Activated T-helper 1 cell treated with anti-CD3 and anti-CD28 coated beads, Interleukin-12 subunit alpha, Interleukin-12 subunit beta, Interleukin-2, Interleukin-4 antibody, amounts not matched to agents 30 ng/mL and 10 ng/mL and 1 ng/mL, durations not matched to agents 14 hours and 24 hours and 36 hours (primary cell): ENCODE measurements at places on chromosomes 2 and 18. TPM values are rescaled to one million over a fixed set of nuclear protein-coding genes. Genes with fewer than 3 reads are reported as not detected.

- peaks cover 35% of the 10 kb centered on the region for H3K36me3 ChIP-seq
- peaks cover 79% of the 10 kb centered on the region for H3K4me1 ChIP-seq
- no peak for DNase-seq
- peak overlapping the region; percentile 90 for H3K4me3 ChIP-seq
Observed at GRCh38 chr2:240561325-240561971, 1.3 kb downstream of the DUSP28 start.

Gene ALK
- total RNA-seq = not detected in 2 replicates

DNA sequence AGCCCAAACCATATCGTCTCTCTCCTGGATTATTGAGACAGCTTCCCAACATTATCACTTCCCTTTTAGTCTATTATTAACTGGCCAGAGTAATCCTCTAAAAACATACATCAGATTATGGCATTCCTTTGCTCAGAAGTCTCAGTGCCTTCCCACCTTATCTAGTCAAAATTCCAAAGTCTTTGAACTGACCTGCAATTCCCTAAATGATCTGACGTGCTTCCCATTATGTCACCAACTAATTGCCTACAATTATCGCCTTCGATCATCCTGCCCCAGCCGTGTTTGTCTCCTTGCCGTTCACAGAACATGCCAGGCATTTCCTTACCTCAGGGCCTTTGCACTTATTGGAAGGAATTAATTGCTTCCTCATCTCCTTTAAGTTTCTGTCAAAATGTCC, 332.4 kb downstream of the IRS1 start:
- H3K27ac ChIP-seq = no peak overlapping the region
- H3K36me3 ChIP-seq = no peaks in the 10 kb centered on the region
- DNase-seq = no peak
- peaks cover 2% of the 10 kb centered on the region for H3K27me3 ChIP-seq
- H3K4me3 ChIP-seq = no peak overlapping the region

Gene DPYSL5
- 0.23 TPM in 1 of 2 replicates, not detected in the other for total RNA-seq

Gene TNFAIP6
- not detected in 2 replicates for total RNA-seq
